Inflammatory macrophage treated with lipopolysaccharide for 1 hour (primary cell): ENCODE measurements at places on chromosomes 13 and 19.

DNA sequence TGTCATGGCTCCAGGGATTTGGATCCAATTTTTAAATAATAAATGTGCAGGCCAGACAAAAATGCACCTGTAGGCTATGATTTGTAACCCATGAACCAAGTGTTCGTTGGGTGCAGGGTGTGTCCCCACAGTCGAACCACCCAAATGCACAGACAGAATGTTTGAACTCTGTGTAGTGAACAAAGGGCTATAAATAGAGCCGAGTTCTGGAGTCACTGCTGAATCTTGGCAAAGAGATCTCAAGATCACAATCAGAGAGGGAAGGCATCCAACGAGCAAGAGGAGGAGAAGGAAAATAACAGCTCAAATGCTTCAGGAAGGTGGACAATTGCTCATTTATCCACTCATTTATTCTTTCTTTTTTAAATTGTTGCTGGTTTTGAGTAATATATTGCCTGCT, 547.9 kb downstream of the FGF9 start:
- DNase-seq: no peak

DNA sequence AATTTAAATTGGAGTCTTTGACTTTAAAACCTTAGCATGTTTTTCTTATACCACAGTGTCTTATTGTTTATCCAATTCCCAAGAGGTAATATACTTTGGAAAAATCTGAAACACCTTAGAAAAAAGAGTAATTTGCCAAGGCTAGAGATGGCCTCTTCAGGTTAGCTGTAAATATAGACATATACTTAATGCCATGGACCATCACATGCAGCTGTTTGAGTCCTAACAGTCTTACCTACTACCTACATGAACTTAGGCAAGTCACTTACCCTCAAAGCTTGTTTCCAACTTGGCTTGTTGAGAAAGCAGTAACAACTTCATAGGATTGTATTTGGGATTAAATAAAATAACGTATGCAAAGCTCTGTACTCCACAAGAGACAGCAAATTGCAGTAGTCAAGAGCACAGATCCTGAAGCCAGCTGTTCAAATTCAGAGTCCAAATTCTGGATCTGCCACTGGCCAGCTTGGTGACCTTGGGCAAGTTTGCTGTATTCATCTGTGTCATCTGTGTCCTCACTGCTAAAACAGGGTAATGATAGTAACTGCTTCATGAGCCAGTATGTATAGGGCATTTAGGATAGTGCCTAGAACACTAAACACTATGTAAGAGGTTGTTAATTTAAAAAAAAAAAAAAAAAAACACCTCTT, 13.2 kb upstream of the SPART start:
- no peak for DNase-seq

- no peak for DNase-seq
Observed at GRCh38 chr19:1754636-1755466, 1.5 kb downstream of the ONECUT3 start.

GRCh38 chr13:85543144-85543543, 256.1 kb downstream of the SLITRK6 start:
- no peak for DNase-seq

GRCh38 chr19:35911790-35912189, 3.7 kb upstream of the TYROBP start:
- no peak for DNase-seq

DNA sequence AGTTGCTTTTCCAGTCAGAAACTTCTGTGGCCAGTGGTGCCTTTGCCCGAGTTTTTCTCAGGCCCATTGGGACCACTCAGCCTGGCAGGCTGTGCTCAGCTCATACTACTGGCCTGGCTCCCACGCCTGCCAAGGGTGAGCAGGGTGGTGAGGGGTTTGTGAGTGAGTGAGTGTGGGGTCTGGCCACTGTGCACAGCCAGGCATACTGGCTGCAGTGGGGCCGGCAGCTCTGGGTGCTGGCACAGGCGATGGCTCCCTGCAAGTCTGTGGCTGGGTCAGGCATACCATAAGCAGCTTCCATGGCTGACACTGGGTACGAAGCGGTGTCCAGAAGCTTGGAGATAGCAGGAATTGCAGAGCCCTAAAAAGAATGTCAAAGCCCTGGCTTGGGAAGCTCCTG, 161.0 kb downstream of the SLITRK6 start:
- no peak for DNase-seq

- DNase-seq: no peak
Observed at GRCh38 chr13:51848674-51849073, 3.7 kb upstream of the TMEM272 start.

DNA sequence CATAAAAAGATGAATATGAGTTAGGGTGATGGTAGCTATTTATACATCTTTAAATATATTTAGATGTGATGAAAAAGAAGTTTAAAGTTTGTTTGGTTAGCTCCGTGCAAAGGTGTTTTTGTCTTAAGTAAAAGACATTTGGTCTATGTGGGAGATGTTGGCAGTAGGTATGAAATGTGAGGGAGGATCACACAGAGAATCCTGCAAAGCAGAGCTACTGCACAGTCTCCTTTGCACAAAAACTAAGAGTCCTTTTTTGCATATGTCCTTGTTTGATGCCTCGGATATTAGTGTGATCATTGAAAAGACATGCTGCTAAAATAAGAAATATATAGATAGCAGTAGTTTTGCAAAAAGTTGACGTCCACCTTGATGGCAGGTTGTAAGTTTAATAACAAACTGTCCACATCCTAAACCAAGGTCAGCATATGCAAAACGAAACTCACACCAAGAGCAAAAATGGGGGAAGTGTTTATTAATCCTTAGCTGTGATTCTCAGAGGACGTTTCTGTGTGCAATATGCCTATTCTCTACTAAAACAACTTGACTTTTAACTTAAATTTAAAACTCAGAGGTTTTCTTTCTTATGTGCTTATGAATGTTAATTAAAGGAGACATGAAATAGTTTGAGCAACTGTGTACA, 870.1 kb downstream of the PCDH9 start:
- DNase-seq: no peak

- DNase-seq: peak; percentile 51
Observed at GRCh38 chr13:70568571-70568970, 460.3 kb upstream of the KLHL1 start.

DNA sequence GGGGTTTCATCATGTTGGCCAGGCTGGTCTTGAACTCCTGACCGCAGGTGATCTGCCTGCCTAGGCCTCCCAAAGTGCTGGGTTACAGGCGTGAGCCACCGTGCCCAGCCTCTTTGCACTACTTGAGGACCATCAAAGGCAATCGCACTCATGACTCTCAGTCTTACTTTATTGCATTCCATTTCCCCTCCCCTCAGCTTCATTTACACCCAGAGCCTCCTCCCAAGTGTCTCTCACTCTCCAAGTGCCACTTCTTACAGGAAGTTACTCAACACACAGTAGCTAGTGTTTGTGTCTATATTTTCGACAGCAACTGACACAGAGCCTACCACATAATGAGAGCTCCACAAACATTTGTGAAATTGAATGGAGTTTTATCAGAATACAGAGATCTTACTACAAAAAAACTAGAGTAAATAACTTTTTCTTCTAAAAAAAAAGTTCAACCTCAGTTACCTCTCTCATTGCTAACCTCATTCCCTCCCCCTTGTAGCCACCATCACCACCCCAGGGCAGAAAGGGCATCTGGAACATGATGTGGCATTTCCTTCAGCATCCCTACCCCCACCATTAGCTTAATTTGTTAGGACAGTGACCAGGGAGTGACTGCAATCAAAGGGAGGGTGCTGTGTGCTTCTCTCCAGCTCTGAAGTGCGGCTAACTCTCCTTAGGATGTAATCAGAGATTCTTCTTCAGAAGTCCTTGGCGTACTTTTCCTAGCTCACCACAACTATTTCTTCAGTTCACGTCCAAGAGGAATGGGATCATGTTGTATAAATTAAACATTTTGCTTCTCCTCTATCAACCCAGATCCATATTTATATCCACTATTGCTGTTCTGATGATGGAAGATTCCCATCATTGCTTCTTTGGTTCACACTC, 17.0 kb upstream of the RUBCNL start:
- peak; percentile 76 for DNase-seq
